ENCODE measurements at places on chromosomes 2 and 18.
A peak's percentile ranks its signal among the peaks of the same experiment; 100 is the strongest.

DNA sequence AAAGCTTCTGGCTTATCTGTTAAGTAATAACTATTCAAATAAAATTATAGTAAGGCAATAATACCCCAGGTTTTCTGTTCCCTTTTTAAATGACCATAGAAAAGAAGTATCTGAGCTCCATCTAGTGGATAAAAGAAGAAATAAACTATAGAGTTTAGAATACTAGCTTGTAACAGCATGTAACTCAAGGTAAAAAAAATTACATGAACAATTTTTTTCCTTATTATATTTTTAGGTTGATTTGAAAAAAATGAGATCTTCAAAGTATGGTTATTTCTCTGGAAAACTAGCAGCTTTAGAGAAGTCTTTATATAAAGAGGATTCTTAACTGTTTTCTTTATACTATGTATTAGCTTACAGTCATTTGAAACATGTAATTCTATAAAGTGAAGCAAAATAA, 58.1 kb downstream of the NCKAP1 start:
- DNase-seq = peak; percentile 41

GRCh38 chr18:22346953-22347605, 70.6 kb downstream of the CTAGE1 start:
- DNase-seq = peak; percentile 88

GRCh38 chr2:225462945-225463344, 63.4 kb downstream of the NYAP2 start:
- DNase-seq = no peak

DNA sequence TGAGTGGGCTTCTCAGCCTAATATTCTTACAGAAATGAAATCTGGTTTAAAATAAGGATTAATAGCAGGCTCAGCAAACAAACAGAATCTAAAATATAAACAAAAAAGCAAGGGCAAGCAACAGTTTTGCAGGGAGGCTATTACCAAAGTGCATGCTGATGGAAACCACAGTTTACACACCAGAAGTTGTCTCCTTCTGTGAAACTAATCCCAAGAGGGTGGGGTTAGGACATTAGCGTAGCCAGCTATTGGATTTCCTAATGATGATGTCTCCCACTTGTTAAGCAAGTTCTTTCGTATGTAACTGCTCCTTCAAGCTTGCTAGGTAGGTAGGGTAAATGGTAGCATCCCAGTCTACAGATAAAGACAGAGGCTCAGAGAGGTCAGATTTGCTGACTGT, 65.0 kb upstream of the TSPYL6 start:
- DNase-seq = no peak

GRCh38 chr18:75200071-75200470, 8.9 kb downstream of the PTGR3 start:
- DNase-seq = no peak

GRCh38 chr2:112812318-112813267, 24.0 kb downstream of the IL1B start:
- no peak for DNase-seq

DNA sequence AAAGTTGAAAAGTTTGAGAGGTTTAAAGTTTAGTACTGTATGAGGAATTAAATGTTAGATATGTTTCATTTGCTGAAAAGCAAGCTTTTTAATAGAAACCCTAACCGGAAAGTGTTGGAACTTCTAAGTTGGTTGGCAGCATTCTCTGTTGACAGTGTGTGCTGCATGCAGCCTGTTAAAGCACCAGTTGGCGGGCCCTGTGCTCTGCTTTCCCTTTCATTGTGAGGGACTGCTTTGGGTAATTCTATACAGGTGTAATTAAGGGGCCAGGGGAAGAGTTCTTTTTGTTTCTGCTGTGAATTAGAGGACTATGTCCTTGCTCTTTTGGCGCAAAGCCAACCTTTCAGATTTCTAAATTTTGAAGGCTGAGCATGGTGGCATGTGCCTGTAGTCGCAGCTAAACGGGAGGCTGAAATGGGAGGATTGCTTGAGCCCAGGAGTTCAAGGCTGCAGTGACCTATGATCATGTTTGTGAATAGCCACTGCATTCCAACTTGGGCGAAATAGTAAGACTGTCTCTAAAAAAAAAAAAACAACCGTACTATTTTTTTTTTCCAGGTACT, 20.1 kb downstream of the PLEKHB2 start:
- no peak for DNase-seq

- no peak for DNase-seq
Measured at GRCh38 chr18:63180971-63181376, 138.6 kb downstream of the BCL2 start.

DNA sequence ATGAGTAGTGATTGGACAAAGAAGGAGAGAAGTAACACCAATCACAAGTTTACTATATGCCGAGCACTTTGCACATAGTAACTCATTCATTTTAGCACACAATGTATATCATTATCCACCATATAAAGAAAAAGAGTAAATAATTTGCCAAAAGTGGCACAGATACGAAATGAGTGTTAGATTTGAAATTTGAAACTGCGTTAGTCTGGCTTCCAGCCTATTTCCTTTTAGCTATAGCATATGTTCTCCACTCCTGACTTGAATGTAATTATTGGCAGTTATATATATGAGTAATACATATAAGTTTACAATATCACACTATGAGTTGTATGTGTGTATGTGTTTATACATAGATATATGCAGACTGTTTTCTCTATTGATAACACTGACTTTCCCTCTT, 98.6 kb downstream of the NOL4 start:
- no peak for DNase-seq

DNA sequence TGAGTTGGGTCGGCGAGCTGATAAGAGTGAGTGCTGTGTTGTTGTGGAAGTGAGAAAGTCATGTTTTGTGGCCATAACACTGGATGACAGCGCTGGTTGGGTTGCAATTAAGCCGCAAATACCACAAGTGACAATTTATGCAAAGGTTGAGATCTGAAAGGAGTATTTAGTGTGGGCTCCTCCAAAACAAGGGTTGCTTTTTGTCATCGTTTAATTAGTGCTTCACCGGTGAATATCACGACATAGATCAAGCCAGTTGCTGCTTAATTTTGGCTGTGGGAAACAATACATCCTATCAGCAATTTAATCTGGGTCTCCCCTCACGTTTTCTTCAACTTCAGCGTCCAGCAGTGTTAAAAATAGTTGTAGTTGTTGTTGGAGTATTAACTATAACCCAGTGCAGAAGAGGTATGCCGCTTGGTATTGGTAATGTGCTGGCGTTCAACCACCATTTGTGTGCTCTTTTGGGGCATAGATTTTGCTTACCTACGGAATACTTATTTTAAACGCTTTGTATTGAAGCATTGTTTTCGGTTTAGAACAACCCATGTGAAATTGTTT, 662 bp downstream of the ACVR2A start:
- DNase-seq = peak; percentile 33

DNA sequence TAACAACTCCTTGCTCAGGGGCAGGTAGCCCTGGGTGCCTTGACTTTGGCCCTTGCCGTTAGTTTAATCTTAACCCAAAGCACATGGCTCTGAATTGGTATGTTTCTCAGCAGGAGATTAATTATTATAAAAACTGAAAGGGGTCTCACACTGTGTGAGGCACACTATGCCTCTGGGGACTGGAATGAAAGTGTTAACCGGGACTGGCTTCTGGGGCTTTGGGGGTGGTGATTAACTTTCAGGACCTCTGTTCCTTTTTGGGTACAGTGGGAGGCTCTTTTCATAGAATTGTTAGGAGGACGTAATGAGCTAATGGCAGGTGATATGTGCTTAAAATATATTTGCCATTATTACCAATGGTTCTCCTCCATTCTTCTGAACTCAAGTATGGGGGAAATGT, 5.1 kb downstream of the MERTK start:
- DNase-seq = no peak

DNA sequence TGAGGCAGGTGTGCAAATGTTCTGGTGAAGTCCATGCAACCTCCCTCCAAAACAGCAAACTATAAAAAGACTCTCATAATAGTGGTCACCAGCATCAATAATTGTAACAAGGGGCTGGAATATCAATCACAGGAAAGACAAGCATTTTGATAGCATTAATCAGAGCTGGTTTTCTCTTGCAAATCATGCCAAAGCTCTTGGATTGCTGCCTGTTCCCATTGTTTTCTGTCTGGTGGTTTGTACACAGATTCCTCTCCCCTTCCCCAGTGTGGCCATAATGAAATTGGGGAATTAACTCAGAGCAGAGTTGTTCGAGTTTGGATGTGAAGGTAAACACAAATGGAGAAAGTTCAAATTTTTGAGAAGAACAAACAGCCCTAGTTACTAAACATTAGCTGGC, 134.2 kb downstream of the CDCA7 start:
- DNase-seq = no peak

DNA sequence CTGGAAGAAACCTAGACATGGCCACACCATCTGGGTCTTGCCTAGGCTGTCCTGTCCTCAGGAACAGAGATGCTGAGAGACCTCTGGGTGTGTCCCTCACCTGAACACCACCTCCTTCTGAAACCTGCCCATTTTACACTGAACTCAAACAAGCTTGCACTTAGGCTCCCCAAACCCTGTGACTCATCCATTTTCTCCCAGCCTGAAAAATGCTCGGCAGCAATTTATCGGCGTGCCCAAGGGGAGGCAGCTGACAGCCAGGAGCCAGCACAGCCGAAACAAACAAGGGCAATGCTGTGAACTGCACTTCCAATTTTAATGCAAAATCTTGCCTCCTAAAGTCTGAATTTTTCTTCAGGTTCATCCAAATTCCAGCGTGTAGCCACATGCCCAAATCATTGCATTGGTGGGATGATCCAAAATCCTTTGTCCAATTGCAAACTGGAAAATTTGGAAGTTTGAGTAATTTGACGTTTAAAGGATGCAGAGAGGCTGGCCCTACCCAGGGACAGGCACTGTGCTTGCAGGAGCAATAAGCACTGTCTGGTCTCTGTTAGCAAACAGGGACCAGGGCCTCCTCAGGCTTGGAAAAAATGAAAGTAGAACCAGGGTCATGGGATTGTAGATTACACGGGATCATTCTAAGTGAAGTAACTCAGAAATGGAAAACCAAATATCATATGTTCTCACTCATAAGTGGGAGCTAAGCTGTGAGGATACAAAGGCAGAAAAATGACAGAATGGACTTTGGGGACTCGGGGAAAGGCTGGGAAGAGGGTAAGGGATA, 67.7 kb downstream of the GALNT14 start:
- no peak for DNase-seq

GRCh38 chr2:155310589-155310988, 612.1 kb downstream of the KCNJ3 start:
- peak; percentile 37 for DNase-seq

- DNase-seq = no peak
Measured at GRCh38 chr2:17124575-17125318, 393.5 kb downstream of the RAD51AP2 start.

DNA sequence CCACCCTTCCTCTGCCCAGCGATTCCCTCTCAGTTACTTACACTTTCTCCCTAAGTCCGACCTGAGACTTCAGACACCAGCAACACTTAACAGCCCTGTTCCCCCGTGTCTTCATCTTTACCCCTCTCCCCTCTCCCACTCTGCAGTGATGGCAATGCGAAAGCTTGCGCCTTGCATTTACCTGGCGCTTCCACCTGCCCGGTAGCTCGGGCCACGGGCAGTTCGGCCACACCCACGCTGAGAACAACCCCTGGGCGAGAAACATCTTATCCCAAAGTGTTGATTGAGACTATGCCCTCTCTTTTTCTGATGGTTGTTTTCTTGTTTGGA, 558 bp downstream of the DNAJC10 start:
- no peak for DNase-seq

GRCh38 chr2:125681576-125681975, 974.4 kb upstream of the GYPC start:
- DNase-seq = no peak

- DNase-seq = peak; percentile 93
Measured at GRCh38 chr2:241009601-241010530, 11.4 kb downstream of the SNED1 start.

- no peak for DNase-seq
Measured at GRCh38 chr2:238169048-238169707, 10.4 kb downstream of the ERFE start.

DNA sequence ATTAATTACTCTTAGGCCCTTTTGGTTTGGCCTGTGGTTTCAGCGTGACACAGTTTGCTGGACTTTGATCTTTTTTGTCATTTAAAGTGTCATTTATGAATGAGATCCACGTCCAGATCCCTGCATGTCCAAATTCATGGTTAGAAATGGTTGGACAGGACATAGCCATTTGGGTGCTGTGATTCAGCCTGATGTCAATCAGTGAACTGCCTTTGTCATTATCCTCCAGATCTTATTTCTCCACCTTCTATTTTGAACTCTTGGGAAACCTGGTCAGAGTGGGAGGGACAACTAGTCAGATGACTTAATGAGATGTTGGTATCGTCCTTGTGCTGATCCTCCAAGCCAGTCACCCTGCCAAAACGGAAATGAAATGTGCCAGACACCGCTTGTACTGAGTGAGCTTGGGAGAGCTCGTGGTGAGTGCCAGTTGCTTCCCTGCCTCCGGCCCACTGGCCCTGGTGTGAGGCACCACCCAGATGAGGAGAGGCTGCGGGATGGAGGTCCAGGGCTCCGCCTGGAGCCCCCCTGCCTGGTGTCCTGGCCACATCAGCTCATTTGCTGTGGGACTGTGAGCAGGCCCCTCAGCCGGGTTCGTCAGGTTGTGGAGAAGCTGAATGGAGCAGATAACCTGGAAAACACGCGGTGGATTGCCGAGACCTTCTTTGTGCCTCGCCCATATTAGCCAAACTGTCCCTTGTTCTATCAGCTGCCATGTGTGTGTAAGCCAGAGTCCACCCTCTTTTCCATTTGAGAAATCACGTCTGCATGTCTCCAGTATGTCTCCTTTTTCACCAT, 70.1 kb downstream of the DGKD start:
- DNase-seq = no peak

DNA sequence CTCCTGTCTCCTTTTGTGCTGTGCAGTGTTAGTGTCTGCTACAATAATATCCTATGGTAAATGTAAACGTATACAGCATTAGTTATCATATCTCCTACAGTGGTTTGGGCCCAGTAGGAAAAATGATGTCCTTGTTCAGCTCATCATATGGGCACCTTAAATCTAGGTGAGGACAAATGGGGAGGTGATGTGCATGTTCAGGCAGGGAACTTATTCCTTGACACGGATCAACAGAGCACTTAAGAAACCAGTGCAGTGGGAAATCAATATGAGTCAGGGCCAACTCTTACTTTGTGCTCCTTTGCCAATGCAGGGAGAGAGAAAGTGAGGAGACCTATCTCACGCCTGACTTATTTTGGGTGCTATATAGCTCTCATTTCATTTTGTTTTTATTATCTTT, 76.4 kb downstream of the KLHL14 start:
- no peak for DNase-seq

GRCh38 chr18:66110607-66111006, 359.8 kb downstream of the CDH7 start:
- no peak for DNase-seq

DNA sequence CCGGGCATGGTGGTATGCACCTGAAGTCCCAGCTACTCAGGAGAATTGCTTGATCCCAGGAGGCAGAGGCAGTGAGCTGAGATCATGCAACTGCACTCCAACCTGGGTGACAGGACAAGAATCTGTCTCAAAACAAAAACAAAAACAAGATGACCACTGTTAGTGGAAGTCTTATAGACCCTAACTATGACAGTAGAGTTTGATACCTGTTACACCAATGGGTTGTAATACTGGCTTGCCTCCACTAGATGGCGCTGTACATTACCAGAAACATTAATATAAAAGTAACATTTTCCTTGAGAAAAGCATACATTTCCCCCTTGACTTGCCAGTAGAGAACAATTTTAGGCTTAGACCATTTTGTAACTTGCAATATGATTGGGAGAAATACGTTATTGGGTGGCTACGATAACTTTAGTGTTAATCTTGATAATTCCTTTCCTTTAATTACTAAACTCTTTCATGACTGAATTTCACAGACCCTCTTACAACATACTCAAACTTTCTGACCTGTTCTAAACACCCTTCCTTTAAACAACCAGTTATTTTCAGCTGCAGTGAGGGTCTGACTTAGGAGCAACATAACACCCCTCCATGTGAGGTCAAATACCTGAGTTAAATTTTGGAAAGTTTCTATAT, 19.5 kb downstream of the SLC25A52 start:
- DNase-seq = peak; percentile 37
